ENCODE measurements at places on chromosomes 3 and 15.

DNA sequence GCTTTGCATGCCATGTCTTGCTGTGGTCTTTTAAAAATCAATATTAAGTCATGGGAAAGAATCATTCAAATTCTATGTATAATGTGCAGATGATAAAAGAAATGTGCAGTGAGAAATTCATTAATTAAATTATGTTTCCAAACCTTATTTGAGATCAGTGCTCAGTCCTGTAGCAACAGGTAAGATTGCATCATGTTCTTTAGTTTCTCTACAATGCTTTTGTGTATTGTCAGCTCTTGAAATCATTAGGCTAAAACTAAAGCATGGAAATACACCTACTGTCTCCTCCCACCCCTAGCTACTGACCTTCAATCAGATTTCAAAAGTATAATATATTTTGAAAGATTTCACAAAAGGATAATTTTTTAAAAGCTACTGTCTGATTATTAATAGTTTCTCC, 612.7 kb downstream of the ROBO2 start:
- DNase-seq, result no peak

DNA sequence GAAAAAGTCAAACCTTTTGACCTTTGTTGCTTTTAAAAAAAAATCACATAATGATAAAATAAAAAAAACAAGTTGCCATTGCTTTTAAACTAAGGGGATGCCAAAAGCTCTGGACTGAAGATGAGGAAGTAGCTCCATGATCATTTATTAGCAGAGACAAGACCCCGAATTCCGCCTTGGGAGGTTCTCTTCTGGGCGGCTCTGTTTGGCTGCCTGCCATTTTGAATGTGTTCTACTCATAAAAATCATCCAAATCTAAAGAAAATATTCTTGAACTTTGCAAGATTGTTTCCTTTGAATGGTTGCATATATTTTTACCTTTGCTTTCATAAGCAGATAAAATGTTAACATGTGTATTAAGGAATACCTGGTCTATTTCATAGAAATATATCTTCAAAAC, 63.8 kb downstream of the NCEH1 start:
- DNase-seq, result no peak

- DNase-seq, result no peak
Measured at GRCh38 chr15:66326051-66326450, 30.4 kb downstream of the TIPIN start.

GRCh38 chr3:150733936-150734794, 28.8 kb downstream of the SIAH2 start:
- DNase-seq, result no peak

DNA sequence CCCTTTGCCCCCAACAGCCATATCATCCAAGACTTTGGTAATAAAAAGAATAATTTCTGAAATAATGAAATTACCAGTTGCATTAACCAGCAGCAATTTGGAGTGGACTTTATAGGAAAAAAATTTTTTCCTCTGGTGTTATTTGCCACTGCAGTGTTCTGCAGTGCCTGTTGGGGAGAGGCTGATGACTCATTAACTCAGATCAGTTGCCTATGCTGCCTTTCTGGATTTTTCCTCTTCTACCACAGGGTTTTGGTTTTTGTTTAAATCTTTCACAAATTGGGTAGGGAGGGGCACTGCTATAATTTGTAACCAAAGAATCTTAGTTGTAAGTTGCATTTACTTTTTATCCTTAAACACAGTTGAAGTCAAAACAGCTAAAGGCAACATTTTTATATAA, 22.7 kb downstream of the ATP6V1A start:
- no peak for DNase-seq
